Endothelial cell of coronary artery (primary cell): ENCODE measurements at places on chromosomes 6 and 20. TPM values are rescaled to one million over a fixed set of nuclear protein-coding genes. Genes with fewer than 3 reads are reported as not detected.

SLC17A1 gene
- not detected in 2 replicates for total RNA-seq

ZNF512B gene
- 9.9 and 10.3 TPM in 2 replicates for total RNA-seq

KIF25 gene
- not detected in 2 replicates for total RNA-seq

NKX2-4 gene
- not detected in 2 replicates for total RNA-seq

SASH1 gene
- total RNA-seq, result 79.2 and 128 TPM in 2 replicates

MAN1A1 gene
- 19.2 and 22.7 TPM in 2 replicates for total RNA-seq

MAS1L gene
- total RNA-seq, result not detected in 2 replicates

RAMACL gene
- 1.6 and 4.6 TPM in 2 replicates for total RNA-seq

PTCHD4 gene
- 2.7 and 8.4 TPM in 2 replicates for total RNA-seq

RAET1G gene
- total RNA-seq, result 0.18 and 0.56 TPM in 2 replicates

IL17A gene
- total RNA-seq, result not detected in 2 replicates

C4A gene
- total RNA-seq, result 0.99 and 2.0 TPM in 2 replicates

RSPH3 gene
- total RNA-seq, result 1.5 and 3.2 TPM in 2 replicates

GFOD1 gene
- total RNA-seq, result 43.8 and 44.5 TPM in 2 replicates

EPPIN gene
- not detected in 2 replicates for total RNA-seq

NKAPL gene
- 0.27 and 0.85 TPM in 2 replicates for total RNA-seq

CALHM4 gene
- 0.18 and 0.19 TPM in 2 replicates for total RNA-seq

DNMT3B gene
- total RNA-seq, result 2.1 and 2.6 TPM in 2 replicates

BFSP1 gene
- 2.8 and 3.2 TPM in 2 replicates for total RNA-seq

STX11 gene
- 5.7 and 10.4 TPM in 2 replicates for total RNA-seq

KIFC1 gene
- 8.0 and 25.3 TPM in 2 replicates for total RNA-seq
